NCI-H526 (cell line): ENCODE measurements at places on chromosomes 16 and 17.

- DNase-seq, result no peak
Observed at GRCh38 chr17:14630621-14631020, 329.7 kb downstream of the HS3ST3B1 start.

- no peak for DNase-seq
Observed at GRCh38 chr17:80625627-80626026, 81.0 kb downstream of the RPTOR start.

- no peak for DNase-seq
Observed at GRCh38 chr16:82605863-82606620, 20.7 kb upstream of the CDH13 start.

DNA sequence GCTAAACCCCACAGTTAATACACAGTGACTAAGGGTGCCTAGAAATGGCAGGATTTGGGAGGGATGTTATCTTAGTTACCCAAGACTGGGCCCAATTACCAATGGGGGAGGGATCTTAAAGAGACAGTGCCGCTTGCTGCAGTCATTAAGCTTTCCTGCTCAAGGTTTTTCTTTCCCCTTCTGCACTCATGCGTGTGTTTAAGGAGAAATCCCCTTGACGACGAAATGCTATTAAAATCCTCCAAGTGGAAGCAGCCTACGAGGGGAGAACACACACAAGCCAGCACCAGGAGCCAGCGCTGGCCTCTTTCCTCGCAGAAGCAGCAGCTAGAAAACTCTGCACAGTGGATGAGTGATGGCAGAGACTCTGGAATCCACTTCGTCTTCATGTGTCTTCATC lies 22.0 kb downstream of the SALL1 start:
- no peak for DNase-seq

GRCh38 chr17:17466511-17466910 lies 10.3 kb upstream of the MED9 start:
- no peak for DNase-seq

DNA sequence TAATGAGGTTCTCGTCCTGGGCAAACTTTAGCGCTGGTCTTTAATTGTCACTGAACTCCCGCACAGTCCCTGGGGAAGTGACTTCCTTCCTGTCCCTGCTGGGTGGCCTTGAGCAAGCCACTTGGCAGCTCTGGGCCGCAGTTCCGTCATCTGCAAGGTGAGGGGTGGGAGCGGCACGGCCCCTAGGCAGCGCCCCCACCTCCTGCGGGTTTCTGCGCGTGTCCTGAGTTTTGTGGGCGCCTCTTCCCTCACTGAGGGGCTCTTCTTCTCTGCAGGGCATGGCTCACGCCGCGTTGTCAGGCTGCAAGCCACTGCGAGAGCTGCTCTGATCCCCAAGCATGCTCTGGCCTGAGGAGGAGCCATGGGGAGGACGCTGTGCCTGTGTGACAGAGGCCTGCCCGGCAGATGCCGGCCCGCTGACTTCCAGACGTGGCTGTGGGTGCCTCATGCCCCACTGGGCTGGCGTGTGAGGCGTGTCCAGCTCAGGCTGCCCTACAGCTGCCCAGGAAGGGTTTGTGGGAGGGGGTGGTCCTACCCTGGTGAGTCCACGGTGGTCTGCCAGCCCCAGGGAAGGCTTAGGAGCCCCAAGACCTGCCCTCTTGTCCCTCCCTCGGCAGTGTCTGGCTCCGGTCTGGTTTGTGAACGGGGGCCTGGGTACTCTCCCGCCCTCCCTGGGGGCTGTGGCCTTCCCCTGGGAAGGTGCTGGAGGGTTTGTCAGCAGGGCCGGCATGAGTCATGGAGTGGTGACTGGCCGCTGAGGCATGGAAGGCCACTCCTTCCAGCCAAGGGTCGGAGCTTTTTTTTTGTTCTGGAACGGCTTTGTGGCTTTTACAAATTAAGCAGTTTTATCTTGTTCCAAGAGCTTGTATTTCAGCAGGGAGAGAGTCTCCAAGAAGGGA lies 182.0 kb downstream of the SEC14L1 start:
- no peak for DNase-seq
